ENCODE measurements at places on chromosomes 2 and 18.

- DNase-seq = no peak
These were observed 90.9 kb downstream of the LYPD6B start for GRCh38 chr2:149129433-149129832.

DNA sequence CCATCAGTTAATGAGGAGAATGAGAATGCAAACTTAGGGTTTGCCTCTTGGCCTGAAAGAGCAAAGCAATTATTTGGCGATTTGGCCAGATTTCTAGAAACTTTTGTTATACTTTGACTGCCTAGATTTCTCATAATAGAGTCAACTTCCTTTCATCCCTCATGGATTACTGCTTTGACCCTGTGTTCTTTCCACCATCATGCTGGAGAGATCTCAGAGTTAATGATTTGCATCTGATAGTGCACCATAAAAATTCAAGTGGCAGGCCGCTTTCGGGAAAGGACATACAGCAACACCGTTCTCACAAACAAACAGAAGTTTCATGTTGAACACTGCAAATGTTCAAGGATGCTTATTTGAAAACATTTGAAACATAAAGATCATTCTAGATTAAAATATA lies 143.7 kb upstream of the ZFP36L2 start:
- DNase-seq = no peak

- no peak for DNase-seq
These were observed 70.5 kb downstream of the SMAD4 start for GRCh38 chr18:51100385-51101120.

DNA sequence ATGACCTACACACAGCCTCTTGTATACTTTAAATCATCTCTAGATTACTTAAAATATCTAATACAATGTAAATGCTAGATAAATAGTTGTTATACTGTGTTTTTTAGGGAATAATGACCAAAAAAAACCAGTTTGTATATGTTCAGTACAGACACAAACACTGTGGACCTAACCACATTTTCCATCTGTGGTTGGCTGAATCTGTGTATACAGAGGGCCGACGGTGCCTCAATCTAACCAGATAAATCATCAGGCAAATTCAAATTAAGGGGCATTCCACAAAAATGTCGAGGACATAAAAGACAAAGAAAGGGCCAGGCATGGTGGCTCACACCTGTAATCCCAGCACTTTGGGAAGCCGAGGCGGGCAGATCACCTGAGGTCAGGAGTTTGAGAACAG lies 14.1 kb downstream of the MGAT4A start:
- DNase-seq = no peak

- DNase-seq = no peak
These were observed 194.9 kb downstream of the LRATD1 start for GRCh38 chr2:14827226-14828023.

DNA sequence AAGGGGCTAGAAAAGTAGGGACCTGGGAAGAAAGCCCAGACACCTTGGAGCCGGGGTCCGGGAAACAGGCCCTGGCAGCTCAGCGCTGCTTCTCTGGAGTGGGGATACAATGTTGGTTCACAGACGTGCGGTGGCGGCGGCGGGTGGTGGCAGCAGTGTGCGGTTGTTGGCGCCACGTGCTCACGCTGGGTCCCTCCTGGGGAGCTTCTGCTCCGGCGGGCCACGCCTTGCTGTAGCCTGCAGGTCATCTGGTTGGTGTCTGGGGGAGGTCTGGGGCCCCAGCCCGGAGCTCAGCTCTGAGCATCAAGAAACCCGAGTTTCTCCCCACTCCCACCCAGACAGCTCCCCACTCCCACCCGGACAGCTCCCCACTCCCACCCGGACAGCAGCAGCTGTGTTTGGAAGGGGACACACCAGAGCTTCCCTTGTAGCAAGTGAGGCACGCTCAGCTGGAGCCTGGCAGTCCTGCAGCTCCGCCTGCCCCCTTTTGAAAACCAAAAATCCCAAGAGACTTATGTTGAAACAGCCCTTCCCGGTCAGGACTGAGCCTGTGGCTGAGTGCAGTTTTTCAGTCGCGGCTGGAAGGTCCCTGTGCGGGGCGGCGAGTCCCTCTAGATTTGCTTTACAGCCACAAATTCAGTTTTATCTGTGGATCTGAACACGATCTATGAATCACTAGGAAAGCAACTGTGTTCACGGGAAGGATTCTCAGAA lies 46.9 kb downstream of the NFATC1 start:
- no peak for DNase-seq

DNA sequence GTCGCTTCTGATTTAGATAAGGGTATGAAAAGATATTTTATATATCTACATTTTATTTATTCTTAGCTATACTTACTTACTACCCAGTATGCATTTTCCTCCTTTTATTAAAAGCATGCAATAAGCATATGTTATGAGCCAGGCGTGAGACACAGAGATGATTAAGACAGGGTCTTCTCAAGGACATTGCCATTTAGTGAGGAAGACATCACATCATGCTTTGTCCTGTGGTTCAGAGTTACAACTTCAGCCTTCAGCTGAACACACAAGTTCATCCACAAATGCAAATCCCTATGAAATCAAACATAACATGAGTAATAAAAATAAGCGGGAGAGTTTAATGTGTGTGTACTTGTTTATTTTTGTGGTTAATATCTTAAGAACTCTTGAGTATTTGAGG lies 30.2 kb downstream of the GRHL1 start:
- no peak for DNase-seq

- DNase-seq = no peak
These were observed 28.3 kb upstream of the KLHL29 start for GRCh38 chr2:23356711-23357110.

DNA sequence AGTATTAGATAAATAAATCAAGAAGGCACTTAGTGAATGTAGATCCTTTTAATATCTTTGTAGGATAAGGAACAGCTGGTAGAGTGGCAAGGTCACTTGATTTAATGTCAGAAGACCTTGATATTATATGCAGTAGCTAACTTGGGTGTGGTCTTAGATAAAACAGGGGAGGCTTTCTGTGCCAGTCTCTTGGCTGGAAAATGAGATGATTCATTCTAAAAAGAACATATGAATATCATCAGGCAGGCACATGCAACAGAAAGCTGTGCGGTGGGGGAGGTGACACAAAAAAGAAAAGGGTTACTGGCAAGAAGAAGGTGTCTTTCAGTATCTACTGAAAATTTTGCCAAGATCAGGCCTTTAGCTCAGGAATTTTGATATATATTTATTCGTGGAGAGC lies 931.7 kb upstream of the CELF4 start:
- no peak for DNase-seq

DNA sequence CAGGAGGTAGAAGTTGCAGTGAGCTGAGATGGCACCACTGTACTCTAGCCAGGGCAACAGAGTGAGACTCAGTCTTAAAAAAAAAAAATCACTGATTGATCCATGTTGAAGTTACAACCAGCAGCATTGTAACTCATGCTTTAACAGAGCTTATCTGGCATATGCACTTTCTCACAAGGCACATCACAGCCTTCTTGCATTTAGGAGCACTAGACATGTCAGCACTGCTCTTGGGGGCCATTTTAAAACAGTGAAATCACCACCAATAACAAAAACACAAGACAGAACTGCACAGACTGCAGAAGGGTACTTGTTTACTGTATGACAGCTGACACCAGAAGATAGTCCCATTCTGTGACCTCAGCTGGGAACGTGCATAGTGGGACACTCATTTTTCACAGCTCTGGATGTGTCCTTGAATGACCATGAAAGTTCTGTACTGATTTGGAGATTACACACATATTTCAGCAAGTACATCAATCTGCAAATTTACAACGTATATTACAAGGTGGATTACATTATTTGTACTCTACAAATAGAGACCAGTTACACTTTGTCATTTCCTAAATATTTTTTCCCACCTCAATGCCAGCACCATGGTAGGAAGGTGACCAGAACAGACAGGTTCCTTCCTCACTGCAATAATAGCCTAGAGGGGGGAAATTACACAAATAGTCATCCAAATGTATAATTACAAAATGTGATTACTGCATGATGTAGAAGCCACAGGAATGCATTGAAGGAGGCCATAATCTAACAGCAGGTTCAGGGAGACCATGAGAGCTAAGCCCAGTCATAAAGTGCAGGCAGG lies 35.1 kb downstream of the CCBE1 start:
- DNase-seq = no peak

DNA sequence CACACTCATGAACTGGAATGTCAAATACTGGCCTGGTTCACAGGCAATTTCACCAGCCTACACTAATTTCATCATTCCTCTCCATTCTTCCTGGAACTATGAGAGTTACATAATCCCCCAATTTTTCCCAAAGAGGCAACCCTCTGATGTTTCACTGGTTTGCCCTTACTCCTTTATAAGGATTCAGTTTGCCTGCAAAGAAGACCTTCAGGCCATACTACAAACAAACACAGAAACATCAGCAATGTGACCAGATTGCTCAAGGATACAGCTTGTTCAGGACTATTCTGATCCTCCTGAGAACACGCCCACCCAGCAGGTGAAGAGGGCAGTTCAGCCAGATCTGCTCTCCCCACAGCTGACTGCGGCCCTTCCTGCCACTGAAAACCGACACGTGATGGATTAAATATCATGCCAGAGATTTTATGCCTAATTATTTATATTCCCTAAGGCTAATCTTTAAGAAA lies 215.5 kb downstream of the ETAA1 start:
- DNase-seq = no peak

DNA sequence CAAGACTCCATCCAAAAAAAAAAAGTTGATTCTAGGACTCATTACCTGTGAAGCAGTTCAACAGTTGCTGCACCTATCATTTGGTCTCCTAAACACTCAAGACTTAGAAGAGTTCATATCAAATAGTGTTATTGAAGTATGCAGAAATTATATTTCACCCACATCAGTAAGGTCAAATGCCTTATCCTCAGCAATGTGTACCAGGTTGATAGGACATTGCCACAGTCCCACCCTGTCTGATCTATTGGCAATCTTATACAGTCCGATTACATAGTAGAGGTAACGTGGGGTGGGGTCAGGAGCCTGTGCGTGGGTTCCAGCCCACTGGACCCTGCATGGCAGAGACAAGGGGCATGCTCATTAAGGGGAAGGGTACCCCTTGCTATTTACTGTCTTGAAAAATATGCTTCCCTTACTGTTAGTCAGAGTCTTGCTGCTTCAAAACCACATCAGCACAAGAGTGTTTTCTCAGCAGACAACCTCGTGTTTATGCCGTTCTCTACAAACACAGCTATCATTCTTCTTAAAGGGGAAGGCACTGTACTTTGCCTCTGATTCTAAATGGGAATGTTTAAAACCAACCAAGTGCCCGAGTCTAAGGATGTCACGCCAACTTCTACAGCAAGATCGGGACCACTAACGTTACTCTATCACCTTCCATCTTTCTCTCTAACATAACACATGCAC lies 115.2 kb downstream of the MTCL1 start:
- no peak for DNase-seq

GRCh38 chr18:70666936-70667335 lies 378.1 kb downstream of the SOCS6 start:
- no peak for DNase-seq

GRCh38 chr2:172216477-172216876 lies 113.8 kb upstream of the DLX2 start:
- no peak for DNase-seq

DNA sequence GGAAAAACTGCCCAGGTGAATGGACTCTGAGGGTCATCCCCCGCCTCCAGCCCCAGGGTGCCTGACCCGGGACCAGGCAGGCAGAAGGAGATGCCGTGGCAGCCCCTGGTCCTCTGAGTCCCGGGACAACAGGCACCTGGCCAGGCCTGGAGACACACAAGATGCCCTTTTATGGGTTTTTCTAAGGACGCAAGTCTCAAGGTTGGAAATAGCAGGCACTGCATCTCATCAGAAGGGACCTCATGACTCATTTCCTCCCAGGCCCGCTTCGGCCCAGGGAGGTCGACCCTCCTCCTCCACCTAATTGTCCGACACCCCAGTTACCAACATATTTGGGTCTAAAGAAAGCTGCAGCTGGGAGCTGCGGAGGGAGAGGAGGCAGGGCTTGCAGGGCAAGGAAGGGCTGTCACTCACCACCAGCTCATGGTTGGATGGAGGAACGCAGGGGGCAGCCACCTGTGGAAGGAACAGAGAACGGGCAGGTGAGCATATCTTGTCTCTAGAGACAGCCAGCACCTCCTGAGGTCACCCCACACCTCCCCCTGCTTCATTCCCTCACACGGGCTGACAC lies 82.9 kb downstream of the TNS1 start:
- DNase-seq = no peak

GRCh38 chr2:98959810-98960507 lies 23.9 kb upstream of the CRACDL start:
- no peak for DNase-seq
